GM12878 (cell line): ENCODE measurements at places on chromosomes 11 and 22. TPM values are rescaled to one million over a fixed set of nuclear protein-coding genes. Genes with fewer than 3 reads are reported as not detected.

TSPAN18 gene
- polyA plus RNA-seq = 0.15 and 0.20 TPM in 2 replicates

CRYAB gene
- 0.55 and 0.72 TPM in 2 replicates for polyA plus RNA-seq

DNA sequence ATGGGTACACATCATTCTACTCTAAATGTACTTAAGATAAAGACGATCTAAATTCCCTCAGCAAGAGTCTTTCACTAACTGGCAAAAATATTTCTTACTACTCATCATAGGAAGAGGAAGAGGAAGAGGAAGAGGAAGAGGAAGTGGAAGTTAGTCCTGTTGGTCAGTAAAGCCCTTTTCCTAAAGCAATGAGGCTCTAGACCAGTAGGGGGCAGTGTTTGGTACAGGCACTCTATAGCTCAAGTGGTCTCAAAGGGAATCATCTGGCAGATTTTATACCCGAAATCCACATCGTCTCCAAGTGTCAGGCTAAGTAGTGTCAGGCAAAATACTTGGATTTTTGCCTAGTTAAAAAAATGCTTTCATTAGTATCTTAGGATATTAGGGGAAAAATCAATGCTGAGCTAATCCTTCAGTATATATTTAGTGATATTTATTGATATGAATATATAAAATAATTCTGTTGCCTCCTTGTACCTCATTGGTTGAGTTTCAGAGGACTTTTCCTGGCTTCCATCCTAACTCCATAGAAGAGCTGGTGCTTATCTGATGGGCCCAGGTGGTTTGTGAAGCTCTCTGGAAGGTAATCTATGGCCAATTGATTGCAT lies 7.7 kb downstream of the BLID start:
- no peaks in the 10 kb centered on the region for H3K36me3 ChIP-seq
- no peaks in the 10 kb centered on the region for H3K27me3 ChIP-seq

GRCh38 chr22:39567135-39567946 lies 3.2 kb upstream of the CACNA1I start:
- H3K4me3 ChIP-seq = no peak overlapping the region
- no peaks in the 10 kb centered on the region for H3K27me3 ChIP-seq
- no peaks in the 10 kb centered on the region for H3K4me1 ChIP-seq

GRCh38 chr11:63906585-63906984 lies 10.4 kb downstream of the RCOR2 start:
- H3K4me1 ChIP-seq = no peaks in the 10 kb centered on the region
- no peak overlapping the region for H3K27ac ChIP-seq

DNA sequence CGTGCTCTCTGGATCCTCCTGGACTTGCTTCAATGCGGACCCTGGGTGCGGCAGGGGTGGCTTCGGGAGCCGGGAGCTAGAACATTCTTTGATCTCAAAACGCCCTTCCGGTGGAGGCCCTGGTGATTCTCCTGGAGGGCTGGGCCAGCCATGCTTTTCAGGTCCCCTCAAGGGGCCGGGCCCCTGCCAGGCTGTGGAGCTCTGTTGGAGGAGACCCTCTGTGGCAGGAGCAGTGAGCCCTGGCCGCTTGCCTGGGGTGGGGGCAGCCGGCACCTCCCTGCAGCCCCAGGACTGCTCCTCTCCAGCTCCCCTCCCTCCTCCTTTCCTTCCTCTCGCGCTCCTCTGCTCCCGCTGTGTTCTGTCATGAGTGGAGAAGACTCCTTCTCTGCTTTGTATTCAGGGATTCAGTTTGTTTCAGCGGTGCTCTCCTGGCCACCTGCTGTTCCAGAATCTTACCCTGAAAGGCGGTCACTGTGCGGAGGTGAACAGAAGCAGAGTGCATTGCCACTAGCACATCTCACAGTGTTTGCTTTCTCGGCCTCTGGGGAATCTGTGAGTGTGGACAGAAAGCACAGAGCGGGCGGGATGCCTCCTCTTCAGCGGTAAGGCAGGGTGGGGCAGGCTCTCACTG lies 289.1 kb downstream of the TBC1D22A start:
- H3K4me3 ChIP-seq = no peak overlapping the region
- H3K27ac ChIP-seq = no peak overlapping the region
- H3K36me3 ChIP-seq = no peaks in the 10 kb centered on the region; the same call in 1 of the 2 replicates
